ENCODE measurements at places on chromosomes 3 and 15. TPM values are rescaled to one million over a fixed set of nuclear protein-coding genes. Genes with fewer than 3 reads are reported as not detected.

Gene RBPMS2
- 40.5 TPM for total RNA-seq

Gene MAP2K1
- total RNA-seq: 43.3 TPM

Gene LRRC31
- total RNA-seq: not detected

Gene EPHB1
- 12.5 TPM for total RNA-seq

DNA sequence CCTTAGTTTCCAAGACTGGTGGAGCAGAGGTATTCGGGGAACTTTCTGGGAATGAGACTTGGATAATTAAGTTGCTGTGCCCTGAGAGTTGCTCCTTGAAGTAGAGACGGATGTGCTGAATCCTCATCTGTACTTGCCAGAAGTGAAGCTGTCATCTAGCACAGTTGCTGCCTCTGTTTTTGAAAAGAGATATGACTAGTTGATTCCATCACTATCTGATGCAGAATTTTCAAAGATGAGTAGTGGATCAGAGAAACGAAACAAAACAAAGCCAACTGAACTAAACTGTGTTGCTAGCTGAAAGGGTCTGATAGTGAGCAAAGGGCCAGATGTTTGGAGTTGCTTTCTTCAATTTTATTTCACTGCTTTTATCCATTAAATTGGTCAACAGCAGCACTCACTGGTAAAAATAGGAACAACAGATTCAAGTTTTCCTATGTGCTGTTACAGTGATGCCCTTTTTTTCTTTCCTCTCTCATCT is 52.7 kb downstream of the MITF start:
- DNase-seq: no peak

GRCh38 chr15:68447976-68448755 is 16.2 kb upstream of the ITGA11 start:
- DNase-seq: no peak

GRCh38 chr3:159488602-159489001 is 500.0 kb upstream of the IL12A start:
- DNase-seq: no peak

DNA sequence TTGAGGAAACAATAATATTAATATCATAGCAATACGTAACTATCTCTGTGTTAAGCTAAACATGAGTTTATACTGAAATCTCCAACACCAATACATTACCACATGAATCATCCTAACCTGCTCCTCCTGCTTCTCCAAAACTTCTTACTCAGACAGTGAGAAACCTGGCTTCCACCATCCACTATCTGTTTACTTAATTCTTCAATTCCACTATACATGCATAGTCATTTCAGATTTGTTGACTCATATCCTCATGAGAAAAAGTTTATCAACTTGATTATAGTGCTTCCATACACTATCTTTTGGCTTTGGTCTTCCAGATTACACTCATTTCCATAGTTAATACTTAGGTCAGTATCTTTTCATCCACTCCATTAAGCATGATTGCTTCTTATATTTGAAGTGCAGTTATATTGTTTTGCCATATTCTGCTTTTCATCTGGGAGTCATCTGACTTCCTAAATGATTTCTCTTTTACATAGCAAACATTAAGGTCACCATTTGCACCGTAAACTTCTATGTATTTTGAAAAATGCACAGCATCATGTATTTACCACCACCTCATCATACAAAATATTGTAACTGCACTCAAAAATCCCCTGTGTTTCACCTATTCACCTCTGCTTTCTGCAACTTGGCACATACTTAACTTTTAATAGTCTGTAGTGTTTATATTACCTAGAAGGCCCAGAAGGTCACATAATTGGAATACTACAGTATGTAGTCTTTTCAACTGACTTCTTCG is 970.6 kb downstream of the DIPK2A start:
- DNase-seq: no peak

DNA sequence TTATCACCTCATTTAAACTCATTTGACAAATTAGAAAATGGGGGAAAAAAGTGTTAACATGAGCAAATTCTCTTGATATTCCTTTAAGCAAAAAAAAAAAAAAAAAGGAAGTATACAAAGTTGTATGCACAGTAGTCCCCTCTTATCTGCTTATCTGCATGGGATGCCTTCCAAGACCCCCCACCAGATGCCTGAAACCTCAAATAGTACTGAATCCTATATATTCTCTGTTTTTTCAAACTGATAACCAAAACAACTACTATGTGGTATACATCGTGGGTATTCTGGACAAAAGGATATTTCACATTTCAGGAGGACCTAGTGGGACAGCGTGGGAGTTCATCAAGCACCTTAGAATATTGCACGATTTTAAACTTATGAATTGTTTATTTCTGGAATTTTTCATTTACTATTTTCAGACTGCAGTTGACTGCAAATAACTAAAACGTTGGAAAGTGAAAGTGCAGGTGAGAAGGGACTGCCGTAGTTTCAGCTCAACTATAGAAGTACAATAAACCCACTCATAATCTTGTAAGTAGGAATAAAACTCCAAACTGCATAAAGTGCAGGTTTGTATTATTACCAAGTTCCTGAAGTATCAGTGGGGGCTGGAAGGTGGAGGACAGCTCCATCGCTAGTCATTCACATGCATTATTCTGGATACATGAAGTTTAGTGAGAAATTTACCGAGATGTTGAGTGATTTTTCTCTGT is 43.6 kb upstream of the PLCL2 start:
- no peak for DNase-seq

GRCh38 chr15:48052946-48053345 is 67.8 kb upstream of the SLC24A5 start:
- no peak for DNase-seq
